ENCODE measurements at places on chromosomes 16 and 17. TPM values are rescaled to one million over a fixed set of nuclear protein-coding genes. Genes with fewer than 3 reads are reported as not detected.

GRCh38 chr17:55639096-55639495 is 83.6 kb downstream of the TMEM100 start:
- H3K4me1 ChIP-seq = no peaks in the 10 kb centered on the region
- H3K27me3 ChIP-seq = no peaks in the 10 kb centered on the region
- no peak overlapping the region for H3K4me3 ChIP-seq
- no peak overlapping the region for H3K27ac ChIP-seq

DNA sequence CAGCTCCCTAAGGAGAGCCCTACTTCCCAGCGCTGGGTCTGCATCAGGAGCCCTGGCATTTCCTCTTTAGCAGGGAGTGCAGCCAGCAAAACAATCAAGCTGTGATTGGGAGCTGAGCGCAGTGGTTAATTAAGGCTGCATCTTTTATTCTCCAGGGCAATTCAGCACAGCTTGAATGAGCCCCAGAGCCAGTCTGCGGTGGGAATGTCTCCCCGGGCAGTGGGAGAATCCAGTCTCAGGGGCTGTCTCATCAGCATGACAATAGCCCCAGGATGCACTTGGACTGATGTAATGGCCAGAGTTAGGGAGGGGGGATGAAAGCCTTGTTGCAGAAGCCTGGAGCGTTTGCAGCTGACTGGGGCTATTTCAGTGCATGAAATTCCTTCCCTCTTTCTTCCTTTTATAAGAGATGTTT is 292.6 kb upstream of the SOX9 start:
- no peak for DNase-seq
- no peaks in the 10 kb centered on the region for H3K27me3 ChIP-seq
- H3K4me1 ChIP-seq = no peaks in the 10 kb centered on the region
- no peak overlapping the region for H3K4me3 ChIP-seq
- no peaks in the 10 kb centered on the region for H3K36me3 ChIP-seq
- no peak overlapping the region for H3K27ac ChIP-seq

GRCh38 chr16:19474617-19475016 is 47.3 kb downstream of the GDE1 start:
- DNase-seq = no peak
- peaks cover 3% of the 10 kb centered on the region for H3K27me3 ChIP-seq
- H3K4me1 ChIP-seq = no peaks in the 10 kb centered on the region
- no peak overlapping the region for H3K27ac ChIP-seq
- H3K36me3 ChIP-seq = no peaks in the 10 kb centered on the region

DNA sequence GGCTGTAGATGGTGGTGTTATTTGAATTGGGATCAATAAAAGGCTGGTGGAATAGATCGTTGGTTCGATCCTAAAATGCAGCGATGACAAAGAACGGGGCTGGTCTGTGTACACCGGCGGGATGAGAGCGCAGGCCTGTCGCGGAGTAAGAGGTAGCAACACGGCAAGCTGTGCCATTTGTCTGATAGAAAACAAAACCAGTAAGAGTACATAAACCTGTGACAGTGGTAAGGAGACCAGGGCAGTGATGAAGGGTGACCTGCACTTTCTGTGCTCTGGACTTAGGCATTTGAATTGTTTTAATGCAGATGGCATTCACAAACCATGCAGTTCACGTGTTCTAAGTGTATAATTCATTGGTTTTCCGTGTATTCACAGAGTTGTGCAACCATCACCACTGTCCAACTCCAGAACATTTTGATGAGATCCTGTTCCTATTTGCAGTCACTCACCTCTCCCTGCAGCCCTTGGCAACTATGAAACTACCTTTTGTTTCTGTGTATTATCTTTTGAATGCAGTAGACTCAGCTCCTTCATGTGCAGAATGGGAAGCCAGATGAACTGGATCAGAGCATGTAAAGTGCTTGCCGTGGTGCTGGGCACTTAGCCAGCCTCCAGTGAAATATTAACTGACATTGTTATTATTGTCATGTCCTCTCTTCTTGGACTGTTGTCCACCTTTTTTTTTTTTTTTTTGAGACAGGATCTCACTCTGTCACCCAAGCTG is 286.1 kb downstream of the SNX29 start:
- no peaks in the 10 kb centered on the region for H3K4me1 ChIP-seq
- H3K27me3 ChIP-seq = no peaks in the 10 kb centered on the region
- DNase-seq = no peak

GRCh38 chr17:3418222-3418621 is 7.1 kb downstream of the OR3A3 start:
- H3K27ac ChIP-seq = no peak overlapping the region
- peaks cover 7% of the 10 kb centered on the region for H3K27me3 ChIP-seq
- no peaks in the 10 kb centered on the region for H3K4me1 ChIP-seq
- no peaks in the 10 kb centered on the region for H3K36me3 ChIP-seq
- no peak for DNase-seq

GRCh38 chr17:67200727-67201301 is 44.2 kb downstream of the HELZ start:
- peaks cover 14% of the 10 kb centered on the region for H3K36me3 ChIP-seq
- H3K27ac ChIP-seq = no peak overlapping the region
- no peak for DNase-seq
- no peaks in the 10 kb centered on the region for H3K27me3 ChIP-seq
- no peak overlapping the region for H3K4me3 ChIP-seq

GRCh38 chr16:57801809-57802340 is 416 bp downstream of the KIFC3 start:
- H3K4me3 ChIP-seq = no peak overlapping the region
- H3K27ac ChIP-seq = no peak overlapping the region
- peaks cover 52% of the 10 kb centered on the region for H3K27me3 ChIP-seq
- H3K4me1 ChIP-seq = peaks cover 18% of the 10 kb centered on the region

- H3K27ac ChIP-seq = peak overlapping the region; percentile 43
- peaks cover 34% of the 10 kb centered on the region for H3K4me1 ChIP-seq
- peaks cover 8% of the 10 kb centered on the region for H3K36me3 ChIP-seq
These were observed 68.8 kb downstream of the CMIP start for GRCh38 chr16:81513204-81514040.

- H3K4me3 ChIP-seq = no peak overlapping the region
- H3K36me3 ChIP-seq = no peaks in the 10 kb centered on the region
- no peaks in the 10 kb centered on the region for H3K4me1 ChIP-seq
- no peak for DNase-seq
These were observed 21.4 kb upstream of the SLC46A1 start for GRCh38 chr17:28427371-28427770.

- no peak overlapping the region for H3K4me3 ChIP-seq
- H3K4me1 ChIP-seq = peaks cover 16% of the 10 kb centered on the region
- H3K27ac ChIP-seq = no peak overlapping the region
- peaks cover 43% of the 10 kb centered on the region for H3K36me3 ChIP-seq
- DNase-seq = no peak
- no peaks in the 10 kb centered on the region for H3K27me3 ChIP-seq
These were observed 25.2 kb downstream of the KANSL1 start for GRCh38 chr17:46167826-46168569.

DNA sequence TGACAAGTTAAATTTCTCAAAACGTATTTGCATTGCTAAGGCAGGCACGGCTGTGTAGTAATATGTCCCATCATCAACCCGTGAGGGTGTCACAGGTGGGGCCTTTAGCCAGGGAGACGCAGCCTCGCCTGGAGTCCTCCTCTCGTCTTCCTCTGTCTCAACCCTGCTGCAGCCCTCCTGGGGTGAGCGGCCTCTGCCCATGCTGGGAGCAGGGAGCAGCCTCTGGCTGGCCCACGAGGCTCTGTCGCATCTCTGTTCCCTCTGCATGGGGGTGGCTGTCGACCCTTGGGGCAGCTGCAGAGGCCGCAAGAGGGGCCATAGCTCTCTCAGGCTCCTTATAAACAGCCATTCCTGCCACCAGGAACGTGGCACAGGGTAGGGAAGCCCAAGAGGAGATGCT is 806 bp upstream of the SMIM5 start:
- no peak for DNase-seq
- H3K4me1 ChIP-seq = peaks cover 9% of the 10 kb centered on the region
- H3K27me3 ChIP-seq = no peaks in the 10 kb centered on the region
- H3K27ac ChIP-seq = no peak overlapping the region

- H3K27me3 ChIP-seq = no peaks in the 10 kb centered on the region
- no peak overlapping the region for H3K27ac ChIP-seq
- H3K36me3 ChIP-seq = no peaks in the 10 kb centered on the region
- no peaks in the 10 kb centered on the region for H3K4me1 ChIP-seq
- DNase-seq = no peak
- no peak overlapping the region for H3K4me3 ChIP-seq
These were observed 131.9 kb upstream of the XYLT1 start for GRCh38 chr16:17602678-17603077.

DNA sequence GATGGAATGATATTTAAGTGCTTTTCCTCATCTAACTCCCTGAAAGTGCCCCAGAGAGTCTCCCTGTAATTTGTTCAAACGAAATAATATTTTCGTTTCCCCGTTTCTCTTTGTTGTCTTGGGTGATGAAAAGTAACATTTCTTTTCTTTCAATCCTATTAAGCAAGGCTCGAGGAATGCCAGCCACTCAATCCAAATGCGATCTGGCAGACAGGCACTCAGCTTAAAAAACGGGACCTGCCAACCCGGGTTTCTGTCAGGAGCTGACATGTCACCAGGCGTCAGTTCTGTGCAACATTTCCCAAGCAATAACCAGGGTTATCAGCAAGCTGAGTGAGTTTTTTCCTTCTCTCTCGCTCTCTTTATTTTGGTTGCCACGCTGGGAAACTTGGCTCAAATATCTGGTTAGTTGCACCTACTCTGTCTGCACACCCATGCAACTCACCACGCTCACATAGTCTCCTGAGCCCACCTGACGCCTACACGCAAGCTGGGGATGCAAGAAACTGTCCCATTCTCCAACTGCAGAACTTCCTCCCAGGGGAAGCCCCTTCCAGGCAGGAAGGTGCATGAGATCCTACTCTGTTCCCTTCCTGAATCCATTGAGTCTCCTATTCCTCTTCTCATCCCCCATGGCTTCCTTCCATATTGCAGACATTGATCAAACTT is 208.2 kb downstream of the C16orf78 start:
- H3K27ac ChIP-seq = no peak overlapping the region
- no peaks in the 10 kb centered on the region for H3K4me1 ChIP-seq
- no peaks in the 10 kb centered on the region for H3K27me3 ChIP-seq
- no peak overlapping the region for H3K4me3 ChIP-seq
- DNase-seq = no peak
- H3K36me3 ChIP-seq = no peaks in the 10 kb centered on the region

GRCh38 chr17:39898088-39898487 is 20.3 kb downstream of the GSDMB start:
- no peaks in the 10 kb centered on the region for H3K36me3 ChIP-seq
- H3K4me1 ChIP-seq = peaks cover 14% of the 10 kb centered on the region
- H3K27ac ChIP-seq = no peak overlapping the region
- DNase-seq = no peak

- no peaks in the 10 kb centered on the region for H3K36me3 ChIP-seq
- H3K4me3 ChIP-seq = no peak overlapping the region
- no peak for DNase-seq
These were observed 11.2 kb upstream of the HELZ start for GRCh38 chr17:67256075-67256732.

- peak overlapping the region; percentile 97 for H3K4me3 ChIP-seq
- peak overlapping the region; percentile 91 for H3K27ac ChIP-seq
- no peaks in the 10 kb centered on the region for H3K27me3 ChIP-seq
- H3K4me1 ChIP-seq = peaks cover 36% of the 10 kb centered on the region
These were observed 818 bp downstream of the DNAJC7 start for GRCh38 chr17:42016411-42016831.

GRCh38 chr17:57045868-57046704 is 39.0 kb upstream of the AKAP1 start:
- DNase-seq = peak; percentile 62
- H3K36me3 ChIP-seq = no peaks in the 10 kb centered on the region
- H3K27me3 ChIP-seq = peaks cover 34% of the 10 kb centered on the region
- no peak overlapping the region for H3K27ac ChIP-seq
- peaks cover 26% of the 10 kb centered on the region for H3K4me1 ChIP-seq

DNA sequence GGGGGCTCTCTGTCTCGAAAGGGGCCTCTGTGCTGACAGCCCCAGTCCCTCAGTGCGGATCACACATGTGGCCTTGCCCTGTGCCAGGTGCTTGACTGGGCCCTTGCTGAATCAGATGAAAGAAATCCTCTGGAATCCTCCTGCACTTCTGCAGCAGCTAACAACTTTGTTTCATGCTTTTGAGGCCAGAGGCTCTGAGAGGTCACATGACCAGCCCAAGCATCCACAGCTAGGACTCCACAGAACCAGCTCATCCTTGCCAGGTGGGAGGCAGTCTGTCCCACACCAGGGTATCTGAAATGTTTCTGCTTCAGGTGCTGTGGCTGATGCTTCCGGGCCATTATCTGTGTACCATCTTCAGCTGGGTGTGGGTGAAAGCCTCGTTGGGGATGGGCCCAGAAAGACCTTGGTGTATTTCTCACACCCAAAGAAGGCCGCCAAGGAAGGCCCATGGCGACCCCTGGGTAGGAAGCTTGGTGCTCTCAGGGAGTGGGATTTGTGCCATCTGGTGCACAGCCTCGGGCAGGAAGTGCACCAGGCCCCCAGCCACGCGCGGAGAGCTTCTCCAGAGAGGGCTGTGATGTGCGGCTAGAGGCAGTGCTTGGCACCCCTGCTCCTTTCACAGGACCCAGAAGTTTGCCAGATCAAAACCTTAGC is 143.8 kb downstream of the CLEC16A start:
- peaks cover 21% of the 10 kb centered on the region for H3K36me3 ChIP-seq
- no peak for DNase-seq
- no peak overlapping the region for H3K27ac ChIP-seq
- no peak overlapping the region for H3K4me3 ChIP-seq

DNA sequence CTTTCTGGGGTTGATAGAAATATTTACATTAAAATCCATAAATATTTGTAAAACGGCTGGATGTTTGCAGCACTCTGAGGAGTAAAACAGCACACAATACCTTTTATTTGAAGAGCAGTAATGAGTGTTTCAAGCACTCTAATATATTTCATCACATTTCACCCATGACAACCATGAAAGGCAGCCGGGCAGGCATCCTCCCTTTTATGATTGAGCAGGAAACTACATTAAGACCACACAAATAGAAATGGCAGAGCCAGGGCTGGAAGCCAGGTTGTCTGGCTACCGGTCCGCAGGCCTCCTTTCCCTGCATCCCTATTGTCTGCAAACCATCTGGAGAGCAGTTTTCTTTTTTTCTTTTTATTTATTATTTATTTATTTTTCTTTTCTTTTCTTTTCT is 23.1 kb upstream of the GPRC5C start:
- DNase-seq = no peak
- no peak overlapping the region for H3K4me3 ChIP-seq
- H3K36me3 ChIP-seq = no peaks in the 10 kb centered on the region
- H3K4me1 ChIP-seq = no peaks in the 10 kb centered on the region

The KLHL10 gene
- 0.12 TPM for total RNA-seq

The C17orf113 gene
- 2.1 TPM for total RNA-seq

The LGALS9B gene
- total RNA-seq = not detected

The LRRC36 gene
- total RNA-seq = not detected

The ITGA2B gene
- total RNA-seq = 0.78 TPM

The CA7 gene
- not detected for total RNA-seq

The KATNB1 gene
- 17.3 TPM for total RNA-seq

The WNK4 gene
- total RNA-seq = 0.44 TPM

The CD300LB gene
- 0.12 TPM for total RNA-seq

The NOS2 gene
- 0.12 TPM for total RNA-seq

The KRT28 gene
- total RNA-seq = not detected

The FBXW10 gene
- total RNA-seq = not detected
